Cardiac muscle cell (in vitro differentiated cells and primary cell): ENCODE measurements at places on chromosomes 2 and 18. TPM values are rescaled to one million over a fixed set of nuclear protein-coding genes. Genes with fewer than 3 reads are reported as not detected.

- DNase-seq, result no peak
Measured at GRCh38 chr2:110153416-110153815, 37.8 kb upstream of the MALL start.

DNA sequence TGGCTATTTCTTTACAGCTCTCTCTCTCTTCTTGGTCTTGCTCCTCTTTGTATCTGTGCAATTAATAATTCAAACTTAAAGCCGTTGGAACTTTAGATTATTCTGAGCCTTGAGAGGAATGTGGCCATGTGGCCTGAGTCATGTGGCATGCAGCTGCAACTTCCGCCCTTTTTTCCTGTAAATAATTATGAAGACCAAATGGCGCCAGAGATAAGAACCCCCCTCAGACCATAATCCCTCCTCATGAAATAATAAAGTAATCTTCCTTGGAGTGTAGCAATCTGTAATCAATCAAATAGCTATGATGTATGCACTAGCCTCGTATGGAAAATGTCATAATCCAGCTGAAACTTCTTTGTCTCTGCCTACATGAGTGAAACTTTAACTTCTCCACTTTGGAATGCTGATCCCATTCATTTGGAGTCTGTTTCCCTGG lies 13.5 kb upstream of the TWSG1 start:
- peak; percentile 81 for DNase-seq

The FTCDNL1 gene
- total RNA-seq, result 2.0 and 3.2 TPM in 2 replicates

GRCh38 chr18:79881695-79882094 lies 69.8 kb downstream of the SLC66A2 start:
- DNase-seq, result no peak

GRCh38 chr2:190659553-190659952 lies 10.7 kb downstream of the NAB1 start:
- DNase-seq, result no peak

DNA sequence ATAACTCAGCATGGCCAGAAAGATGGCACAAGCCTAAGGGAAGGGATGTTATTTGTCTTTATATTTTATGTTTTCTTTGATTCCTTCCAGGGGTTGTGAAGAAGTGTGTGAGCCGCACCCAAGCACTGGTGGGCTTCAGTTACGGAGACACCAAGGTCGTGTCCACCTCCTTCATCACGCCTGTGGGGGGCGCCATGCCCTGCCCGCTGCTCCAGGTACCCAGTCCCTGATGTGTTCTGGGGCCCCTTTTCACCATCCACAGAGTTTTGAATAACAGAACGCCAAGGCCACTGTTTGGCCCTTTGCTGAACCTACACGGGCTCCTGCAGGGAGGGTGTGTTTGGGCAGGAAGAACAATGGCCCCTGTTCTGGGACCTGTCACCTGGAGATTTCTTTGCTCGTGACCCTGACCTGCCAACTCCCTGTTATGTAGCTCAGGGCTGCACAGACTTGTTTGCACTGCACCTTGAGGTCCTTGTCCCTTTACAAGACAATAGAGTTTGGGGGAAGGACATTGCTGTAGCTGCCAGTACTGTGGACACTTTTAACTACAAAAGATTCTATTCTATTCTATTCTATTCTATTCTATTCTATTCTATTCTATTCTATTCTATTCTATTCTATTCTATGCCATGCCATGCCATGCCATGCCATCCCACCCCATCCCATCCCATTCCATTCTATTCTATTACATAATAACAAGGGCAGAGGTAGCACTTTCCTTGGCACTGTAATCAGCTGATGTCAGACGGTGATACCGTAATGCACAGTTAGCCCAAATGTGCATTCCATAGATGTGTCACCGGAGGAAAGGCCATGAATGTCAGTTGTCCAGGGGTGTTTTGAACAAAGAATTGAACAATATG lies 48.2 kb upstream of the CNGA3 start:
- DNase-seq, result no peak
